Activated CD4-positive, alpha-beta T cell treated with anti-CD3 and anti-CD28 coated beads, Interleukin-2, amount 50 U/mL, for 48 hours (primary cell): ENCODE measurements at places on chromosomes 11 and 22.
A peak's percentile ranks its signal among the peaks of the same experiment; 100 is the strongest.

GRCh38 chr22:39120983-39121382 is 23.9 kb downstream of the APOBEC3H start:
- DNase-seq, result no peak

GRCh38 chr22:16954060-16954403 is 54.0 kb downstream of the GAB4 start:
- no peak for DNase-seq

GRCh38 chr11:102064316-102064715 is 17.1 kb downstream of the CFAP300 start:
- no peak for DNase-seq

- peak; percentile 56 for DNase-seq
These were observed 26.2 kb downstream of the TBC1D22A start for GRCh38 chr22:46788441-46789172.

- no peak for DNase-seq
These were observed 250.7 kb downstream of the FAT3 start for GRCh38 chr11:92475316-92475715.

- peak; percentile 96 for DNase-seq
These were observed 3.9 kb downstream of the SH3BP1 start for GRCh38 chr22:37643225-37643847.

DNA sequence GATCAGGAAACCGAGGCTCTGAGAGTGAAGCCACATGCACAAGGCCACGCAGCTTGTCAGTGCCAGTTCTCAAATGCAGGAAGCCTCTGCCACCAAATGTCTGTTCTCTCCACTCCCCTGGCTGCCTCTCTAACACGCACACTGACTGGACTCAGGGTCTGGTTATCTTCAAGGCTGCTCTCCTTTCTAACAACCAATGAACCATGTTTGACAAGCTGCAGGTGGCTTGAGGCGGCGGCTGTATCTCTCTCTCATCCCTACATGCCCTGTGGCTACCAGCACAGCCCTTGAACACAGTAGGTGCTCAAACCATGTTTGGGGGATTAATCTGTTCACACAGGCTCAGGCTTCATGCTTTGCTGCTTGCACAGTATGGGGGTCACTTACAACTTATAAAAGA is 23.7 kb downstream of the MFNG start:
- no peak for DNase-seq

DNA sequence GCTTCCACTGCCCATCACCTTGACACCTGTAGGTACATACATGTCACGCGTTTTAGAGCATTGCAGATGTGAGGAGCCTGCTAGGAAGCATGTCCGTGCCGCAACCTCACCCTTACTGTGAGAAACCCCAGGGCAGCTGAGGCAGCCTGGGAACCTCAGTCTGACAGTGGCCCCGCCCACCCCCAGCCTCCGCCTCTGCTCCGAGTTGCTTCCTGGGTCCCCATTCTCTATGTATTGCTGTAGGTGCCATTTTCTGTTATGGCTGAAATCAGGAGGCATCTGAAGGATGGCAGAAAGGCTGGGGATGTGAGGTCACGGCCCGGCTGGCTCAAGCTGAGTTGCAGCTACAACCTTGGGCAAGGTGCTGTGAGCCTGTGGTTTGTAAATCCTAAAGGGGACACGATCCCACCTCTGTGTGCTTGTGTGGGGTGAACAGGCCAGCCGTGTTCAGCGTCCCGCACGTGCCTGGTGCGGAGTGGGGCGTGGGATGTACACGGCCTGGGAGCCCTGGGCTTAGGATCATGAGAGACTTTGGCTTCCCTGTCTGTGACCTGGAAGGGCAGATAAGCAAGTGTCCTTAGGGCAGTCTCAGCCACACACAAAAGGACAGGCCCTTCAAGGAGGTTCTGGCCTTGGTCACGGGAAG is 102.7 kb downstream of the PHF21B start:
- DNase-seq, result no peak

- DNase-seq, result no peak
These were observed 49.2 kb downstream of the GRAMD1B start for GRCh38 chr11:123479048-123479837.

- DNase-seq, result peak; percentile 78
These were observed 55.8 kb upstream of the RRAS2 start for GRCh38 chr11:14414470-14415461.

DNA sequence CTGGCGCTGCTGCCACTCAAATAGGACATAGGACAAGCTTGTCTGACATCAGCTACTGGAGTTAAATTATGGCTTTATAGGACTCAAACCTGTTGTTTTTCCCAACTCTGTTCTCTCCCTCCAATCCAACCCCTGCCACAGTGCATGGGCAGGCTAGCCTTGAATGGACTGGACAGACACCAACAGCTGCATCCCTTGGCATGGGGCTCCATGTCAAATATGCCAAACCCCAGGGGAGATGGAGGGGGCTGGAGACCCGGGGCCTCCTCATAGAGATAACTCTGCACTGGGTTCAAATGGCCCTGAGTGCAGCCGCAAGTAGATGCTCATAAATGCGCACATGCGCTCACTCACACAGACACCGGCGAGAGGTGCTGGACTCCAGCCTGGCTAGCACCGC is 28.9 kb downstream of the CD5 start:
- DNase-seq, result no peak

GRCh38 chr11:16572945-16573344 is 165.5 kb upstream of the C11orf58 start:
- no peak for DNase-seq

- DNase-seq, result no peak
These were observed 49.9 kb downstream of the KIAA1671 start for GRCh38 chr22:25002241-25002985.

DNA sequence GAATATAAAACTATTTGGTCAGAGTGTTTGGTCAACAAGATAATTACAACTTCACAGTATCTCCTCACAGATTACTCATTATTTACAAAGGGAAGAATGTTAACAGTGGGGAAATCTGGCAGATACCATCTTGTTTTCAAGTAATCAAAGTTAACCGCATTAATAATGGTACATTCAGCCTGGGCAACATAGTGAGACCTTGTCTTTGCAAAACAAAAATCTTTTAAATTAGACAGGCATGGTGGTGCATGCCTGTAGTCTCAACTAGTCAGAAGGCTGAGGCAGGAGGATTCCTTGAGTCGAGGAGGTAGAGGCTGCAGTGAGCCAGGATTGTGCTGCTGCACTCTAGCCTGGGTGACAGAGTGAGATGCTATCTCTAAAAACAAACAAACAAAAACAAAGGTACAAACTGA is 78.5 kb downstream of the ACER3 start:
- no peak for DNase-seq

- DNase-seq, result no peak
These were observed 116.5 kb upstream of the MTNR1B start for GRCh38 chr11:92852946-92853345.

- no peak for DNase-seq
These were observed 28.9 kb downstream of the THOC5 start for GRCh38 chr22:29524442-29525191.

GRCh38 chr11:34552270-34552669 is 38.7 kb upstream of the ELF5 start:
- no peak for DNase-seq

DNA sequence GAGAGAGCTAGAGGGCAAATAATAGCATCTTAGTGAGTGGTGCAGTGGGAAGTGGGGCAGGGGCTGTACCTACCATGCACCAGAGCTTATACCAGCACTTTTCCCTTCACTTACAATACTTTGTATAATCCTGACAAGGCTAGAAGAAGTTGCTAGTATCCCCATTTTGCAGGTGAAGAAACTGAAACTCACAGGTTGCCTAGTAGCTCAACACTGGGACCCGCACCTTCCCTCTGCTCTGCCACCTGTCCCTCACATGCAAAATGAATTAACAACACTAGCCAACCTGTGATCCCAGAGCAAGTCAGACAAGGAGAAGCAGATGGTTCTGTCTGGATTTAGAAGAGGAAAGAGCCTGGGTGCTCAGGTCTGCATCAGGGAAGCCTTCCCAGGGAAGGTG is 510.4 kb downstream of the BUD13 start:
- DNase-seq, result no peak

- DNase-seq, result no peak
These were observed 10.3 kb downstream of the GAL3ST1 start for GRCh38 chr22:30564045-30564760.

GRCh38 chr11:70170596-70171210 is 32.4 kb upstream of the FADD start:
- no peak for DNase-seq

DNA sequence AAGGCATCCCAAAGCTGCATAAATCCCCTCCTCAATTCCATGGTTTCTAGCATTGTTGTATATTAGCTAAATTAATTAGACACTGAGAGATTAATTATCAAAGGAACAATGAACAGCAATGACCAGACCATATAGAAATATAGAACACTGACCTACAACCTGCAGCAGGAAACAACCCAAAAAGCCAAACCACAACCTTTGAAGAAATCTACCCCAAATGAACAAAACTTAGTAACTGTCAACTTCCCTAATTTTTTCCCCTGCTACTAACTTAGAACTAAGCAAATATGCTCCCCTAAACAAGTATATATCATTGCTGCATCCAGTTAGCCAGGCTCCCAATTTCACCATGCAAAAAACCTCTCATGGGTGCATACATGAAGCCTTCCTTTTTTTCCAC is 268.0 kb upstream of the ANO3 start:
- no peak for DNase-seq

GRCh38 chr11:15471048-15471894 is 356.5 kb downstream of the INSC start:
- DNase-seq, result no peak

GRCh38 chr11:69398529-69399492 is 82.7 kb upstream of the LINC01488 start:
- DNase-seq, result no peak

DNA sequence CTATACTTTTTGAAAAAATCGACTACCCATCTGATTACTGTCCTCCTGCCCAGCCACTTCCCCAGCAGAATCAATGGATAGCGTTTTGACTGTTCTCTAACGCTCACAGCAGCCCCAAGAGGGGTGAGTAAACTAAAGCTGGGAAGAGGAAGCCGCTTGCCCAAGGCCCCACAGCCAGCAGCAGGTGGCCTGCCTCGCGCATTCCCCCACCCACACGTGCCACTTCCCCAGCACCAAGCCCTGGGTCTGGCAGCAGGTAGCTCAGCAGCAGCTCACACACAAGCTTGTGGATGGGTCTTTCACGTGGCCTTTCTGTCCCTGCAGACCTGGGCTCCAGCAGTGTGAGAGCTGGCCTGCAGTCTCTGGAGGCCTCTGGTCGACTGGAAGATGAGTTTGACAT is 34.3 kb downstream of the TOM1 start:
- DNase-seq, result peak; percentile 27

DNA sequence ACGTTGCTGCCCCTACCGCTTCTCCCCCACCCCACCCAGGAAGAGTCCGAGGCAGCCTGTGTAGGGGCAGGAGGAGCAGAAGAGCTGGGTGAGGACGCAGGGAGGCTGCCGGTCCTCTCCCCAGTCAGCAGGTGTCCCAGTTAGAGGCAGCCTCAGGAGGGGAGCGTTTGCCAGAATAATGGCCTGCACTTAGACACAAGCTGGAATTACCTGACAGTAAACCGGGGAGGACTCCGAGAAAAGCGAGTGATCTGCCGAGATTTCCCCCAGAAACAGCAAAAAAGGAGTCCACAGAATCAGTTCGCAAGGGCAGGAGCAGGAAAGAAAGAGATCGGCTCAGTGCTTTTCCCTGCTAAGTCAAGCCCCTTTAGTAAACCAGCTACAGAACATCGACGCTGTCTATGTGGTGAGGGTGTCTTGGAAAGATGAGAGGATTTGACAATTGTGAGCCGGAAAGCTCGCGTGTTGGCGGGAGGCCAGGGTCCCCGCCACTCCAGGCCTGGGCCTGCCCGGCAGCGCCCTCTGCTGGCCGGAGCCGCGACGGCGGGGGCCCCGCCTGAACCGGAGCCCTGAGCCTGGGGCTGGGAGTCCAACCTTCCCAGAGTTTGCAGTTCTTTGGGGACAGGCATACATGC is 17.7 kb upstream of the THRSP start:
- DNase-seq, result peak; percentile 79

GRCh38 chr11:132636523-132636922 is 895.8 kb downstream of the OPCML start:
- no peak for DNase-seq

- DNase-seq, result no peak
These were observed 45.7 kb downstream of the PACS1 start for GRCh38 chr11:66115638-66116301.

GRCh38 chr11:121967131-121967704 is 148.8 kb downstream of the BLID start:
- no peak for DNase-seq

- no peak for DNase-seq
These were observed 24.1 kb upstream of the FAM181B start for GRCh38 chr11:82757660-82758357.

DNA sequence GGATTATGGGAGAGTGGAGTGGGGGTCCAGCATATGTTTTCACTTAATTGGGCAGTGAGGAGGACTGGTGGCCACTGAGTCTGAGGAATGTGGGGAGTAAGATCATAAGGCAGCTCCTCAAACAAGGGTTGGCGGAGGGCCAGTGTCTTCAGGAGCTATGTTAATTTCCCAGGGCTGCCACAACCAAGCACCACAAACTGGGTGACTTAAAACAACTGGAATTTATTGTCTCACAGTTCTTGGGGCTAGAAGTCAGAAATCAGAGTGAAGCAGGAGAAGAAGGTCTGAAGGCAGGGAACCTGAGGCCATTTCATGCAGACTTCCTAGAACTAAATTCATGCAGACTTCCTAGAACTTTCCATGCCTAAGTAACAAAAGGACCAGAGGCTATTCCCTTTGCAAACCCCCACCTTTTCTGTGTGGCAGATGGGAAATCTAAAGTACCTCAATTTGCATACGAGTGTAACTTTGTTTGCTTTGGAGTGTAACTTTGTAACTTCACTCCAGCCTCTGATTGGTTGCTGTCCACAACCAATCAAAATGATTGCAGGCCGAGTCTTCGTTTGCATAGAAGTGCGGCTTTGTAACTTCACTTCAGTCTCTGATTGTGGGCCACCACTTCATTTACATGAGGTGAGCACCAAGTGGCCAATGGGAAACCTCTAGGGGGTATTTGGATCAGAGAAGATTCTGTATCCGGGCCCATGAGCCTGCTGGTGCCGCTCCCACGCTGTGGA is 50.5 kb upstream of the ZBED5 start:
- DNase-seq, result no peak

DNA sequence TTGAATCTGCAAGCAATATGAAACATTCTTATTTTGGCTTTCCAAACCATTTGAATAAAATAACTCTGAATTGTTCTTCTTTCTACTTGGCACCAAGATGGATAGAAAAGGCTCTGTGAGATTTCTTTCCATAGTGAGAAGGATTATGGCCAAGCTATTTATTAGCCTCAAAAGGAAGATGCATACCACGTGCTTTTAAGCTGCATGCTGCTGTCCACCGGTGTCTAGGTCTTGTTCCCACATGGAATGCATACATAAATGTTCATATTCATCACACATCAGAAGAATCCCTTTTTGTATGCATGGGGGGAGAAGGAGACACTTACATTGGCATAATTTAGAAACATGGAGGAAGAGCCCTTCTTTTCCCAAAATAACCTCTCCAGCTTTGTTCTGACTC is 273.4 kb downstream of the FAM76B start:
- no peak for DNase-seq
